ENCODE measurements at places on chromosomes 3 and 15. TPM values are rescaled to one million over a fixed set of nuclear protein-coding genes. Genes with fewer than 3 reads are reported as not detected.

NAALADL2 gene
- total RNA-seq = not detected

NANOGP8 gene
- not detected for total RNA-seq

TERC gene
- total RNA-seq = not detected

PCSK6 gene
- total RNA-seq = 13.9 TPM

SEMA3F gene
- 22.0 TPM for total RNA-seq

GOLGA6D gene
- total RNA-seq = not detected

WDR93 gene
- total RNA-seq = 0.26 TPM

CYP11A1 gene
- total RNA-seq = not detected

PP2D1 gene
- total RNA-seq = not detected

KLHL40 gene
- not detected for total RNA-seq

LTF gene
- not detected for total RNA-seq

ZBTB47 gene
- 4.8 TPM for total RNA-seq

CD80 gene
- not detected for total RNA-seq

P2RY12 gene
- total RNA-seq = not detected

UBE2E2 gene
- 44.2 TPM for total RNA-seq

IL17RB gene
- total RNA-seq = 0.88 TPM

GBE1 gene
- 24.9 TPM for total RNA-seq

CHRM5 gene
- total RNA-seq = not detected

CORO2B gene
- total RNA-seq = 2.9 TPM

C2CD4A gene
- 0.14 TPM for total RNA-seq

PCLAF gene
- total RNA-seq = 115 TPM

MNS1 gene
- 2.4 TPM for total RNA-seq

EFHB gene
- 1.5 TPM for total RNA-seq

SLC22A13 gene
- 0.07 TPM for total RNA-seq

SERINC4 gene
- 0.15 TPM for total RNA-seq

GPR27 gene
- total RNA-seq = 2.7 TPM

PLA1A gene
- 0.37 TPM for total RNA-seq

GOLGA8A gene
- total RNA-seq = 6.9 TPM

TGM4 gene
- 0.39 TPM for total RNA-seq

AGTR1 gene
- total RNA-seq = 0.59 TPM

NIT2 gene
- 83.2 TPM for total RNA-seq

FBXO40 gene
- not detected for total RNA-seq

ACKR4 gene
- total RNA-seq = not detected

PPM1L gene
- total RNA-seq = 0.90 TPM

CPEB1 gene
- 3.3 TPM for total RNA-seq

NXPE3 gene
- 22.7 TPM for total RNA-seq

ASTE1 gene
- 5.9 TPM for total RNA-seq

MEX3B gene
- total RNA-seq = 2.9 TPM

ALDH1L1 gene
- 0.19 TPM for total RNA-seq

TF gene
- 0.59 TPM for total RNA-seq

SLC24A1 gene
- 4.0 TPM for total RNA-seq

PLSCR2 gene
- total RNA-seq = 0.11 TPM

QARS1 gene
- 156 TPM for total RNA-seq

GRK7 gene
- total RNA-seq = not detected

MUSTN1 gene
- 0.14 TPM for total RNA-seq

RASGRF1 gene
- total RNA-seq = 0.19 TPM

COL7A1 gene
- total RNA-seq = 170 TPM

All from A549 treated with dexamethasone at 1 μM for 4 hours (cell line).